C1 segment of cervical spinal cord (tissue), 14 donors: ENCODE measurements at places on chromosomes 3 and 15.

GRCh38 chr3:179603321-179603720 is 1.1 kb downstream of the MRPL47 start:
- no peak for DNase-seq

DNA sequence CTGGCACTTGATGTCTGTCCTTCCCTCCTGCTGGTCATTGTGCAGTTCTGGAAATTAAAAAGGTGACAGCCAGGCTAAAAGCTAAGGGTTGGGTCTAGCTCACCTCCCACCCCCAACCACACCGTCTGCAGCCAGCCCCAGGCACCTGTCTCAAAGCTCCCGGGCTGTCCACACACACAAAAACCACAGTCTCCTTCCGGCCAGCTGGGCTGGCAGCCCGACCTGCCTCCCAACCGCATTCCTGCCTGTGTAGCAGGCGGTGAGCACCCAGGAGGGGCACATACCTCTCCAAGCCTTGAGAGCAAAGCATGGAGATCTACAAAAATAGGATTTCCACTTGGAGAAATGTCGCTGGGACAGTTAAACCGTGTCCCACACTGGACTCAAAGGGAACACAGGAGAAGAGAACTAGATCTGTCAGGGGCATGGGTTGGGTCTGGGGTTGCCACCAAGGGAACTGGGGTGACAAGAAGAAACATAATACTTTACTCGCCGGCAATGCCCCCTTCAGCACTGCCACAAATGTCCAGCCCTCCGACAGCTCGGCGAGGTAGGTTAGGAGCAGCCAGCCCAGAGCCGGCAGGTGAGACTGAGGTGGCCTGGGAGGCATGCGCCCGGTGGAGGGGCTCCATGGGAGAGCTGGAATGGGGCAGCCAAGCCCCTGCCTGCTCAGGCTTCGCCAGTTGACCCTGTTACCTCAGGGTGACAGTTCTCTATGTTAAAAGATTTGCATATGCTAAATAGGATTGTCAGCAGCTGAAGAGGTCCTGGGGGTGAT is 52.2 kb downstream of the EXOG start:
- DNase-seq, result no peak

DNA sequence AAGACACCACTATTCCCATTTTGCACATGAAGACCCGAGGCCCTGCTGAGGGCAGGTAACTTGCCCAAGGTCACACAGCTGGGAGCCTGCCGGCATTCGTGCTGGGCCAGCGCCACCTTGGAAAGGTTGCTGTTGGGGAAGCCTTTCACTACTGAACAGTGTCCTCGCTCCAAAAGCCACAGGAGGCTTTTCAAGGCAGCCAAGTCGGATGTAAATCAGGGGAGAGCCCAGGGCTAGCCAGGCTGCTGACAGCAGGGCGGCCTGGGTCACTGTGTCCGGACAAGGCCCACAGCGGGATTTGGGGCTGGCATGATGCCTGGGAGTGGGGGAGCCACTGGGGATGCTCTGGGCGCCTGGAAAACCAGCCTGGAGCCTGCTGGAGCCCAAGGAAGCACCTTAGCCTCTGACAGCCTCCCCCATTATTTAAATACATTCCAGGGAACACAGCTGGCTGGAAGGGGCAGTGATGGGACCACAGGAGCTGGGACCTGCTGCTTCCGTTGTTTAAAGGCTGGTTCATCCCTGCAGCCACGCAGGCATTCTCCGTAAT is 10.5 kb downstream of the SLC6A6 start:
- DNase-seq, result no peak

DNA sequence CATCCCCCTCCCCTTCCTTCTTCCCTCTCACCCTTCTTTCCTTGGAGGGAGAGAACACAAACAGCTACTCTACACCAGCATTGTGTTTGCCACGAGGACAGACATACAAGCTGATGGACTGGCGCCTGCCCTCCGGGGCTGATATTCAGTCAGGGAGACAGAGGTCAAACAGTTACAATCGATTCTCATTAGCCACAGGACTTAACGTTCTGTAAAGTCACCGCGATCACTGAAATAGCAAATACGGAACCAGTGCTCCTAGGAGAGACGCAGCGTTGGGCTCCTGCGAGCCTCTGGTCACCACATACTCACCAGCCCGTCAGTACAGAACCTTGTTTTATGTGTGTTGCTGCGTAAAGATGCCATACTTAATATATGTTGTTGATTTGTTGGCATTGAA is 108.8 kb downstream of the LRRK1 start:
- no peak for DNase-seq

DNA sequence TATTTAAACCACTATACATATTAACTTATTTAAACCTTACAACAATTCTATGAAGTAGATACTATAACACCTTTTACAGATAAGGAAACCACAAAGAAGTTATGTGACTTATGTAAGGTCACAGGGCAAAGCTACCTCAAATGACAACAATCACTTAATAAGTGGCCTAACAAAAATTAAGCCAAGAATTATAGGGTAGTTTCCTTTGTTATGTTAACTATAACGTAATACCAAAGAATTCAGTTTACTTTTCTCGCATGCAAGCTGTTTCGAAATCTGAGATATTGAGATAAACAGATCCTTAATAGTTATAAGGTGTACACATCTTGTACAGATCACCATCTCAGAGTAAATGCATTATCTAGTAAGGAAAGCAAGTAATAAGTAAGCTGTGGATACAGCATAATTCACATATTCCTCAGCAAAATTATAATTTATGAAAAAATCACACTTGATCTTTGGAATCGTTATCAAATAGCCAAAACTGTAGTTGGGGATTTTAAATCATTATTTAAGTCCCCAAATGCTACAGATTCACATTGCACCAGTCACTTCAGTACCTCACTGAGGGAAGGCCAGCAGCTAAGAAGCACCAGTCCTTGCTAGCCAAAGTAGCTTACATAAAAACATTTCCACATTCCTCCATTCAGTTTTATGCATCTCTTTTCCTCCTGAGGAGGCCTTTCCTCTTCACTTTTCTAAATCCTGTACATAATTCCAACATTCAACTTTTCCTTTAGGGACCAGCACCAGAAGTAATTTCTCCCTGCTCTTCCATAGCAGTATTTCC is 226.8 kb downstream of the TBC1D5 start:
- DNase-seq, result no peak

- DNase-seq, result no peak
Measured at GRCh38 chr15:76161153-76162035, 101.6 kb downstream of the TMEM266 start.

- DNase-seq, result no peak
Measured at GRCh38 chr3:95731753-95732152, 1082.6 kb upstream of the EPHA6 start.

DNA sequence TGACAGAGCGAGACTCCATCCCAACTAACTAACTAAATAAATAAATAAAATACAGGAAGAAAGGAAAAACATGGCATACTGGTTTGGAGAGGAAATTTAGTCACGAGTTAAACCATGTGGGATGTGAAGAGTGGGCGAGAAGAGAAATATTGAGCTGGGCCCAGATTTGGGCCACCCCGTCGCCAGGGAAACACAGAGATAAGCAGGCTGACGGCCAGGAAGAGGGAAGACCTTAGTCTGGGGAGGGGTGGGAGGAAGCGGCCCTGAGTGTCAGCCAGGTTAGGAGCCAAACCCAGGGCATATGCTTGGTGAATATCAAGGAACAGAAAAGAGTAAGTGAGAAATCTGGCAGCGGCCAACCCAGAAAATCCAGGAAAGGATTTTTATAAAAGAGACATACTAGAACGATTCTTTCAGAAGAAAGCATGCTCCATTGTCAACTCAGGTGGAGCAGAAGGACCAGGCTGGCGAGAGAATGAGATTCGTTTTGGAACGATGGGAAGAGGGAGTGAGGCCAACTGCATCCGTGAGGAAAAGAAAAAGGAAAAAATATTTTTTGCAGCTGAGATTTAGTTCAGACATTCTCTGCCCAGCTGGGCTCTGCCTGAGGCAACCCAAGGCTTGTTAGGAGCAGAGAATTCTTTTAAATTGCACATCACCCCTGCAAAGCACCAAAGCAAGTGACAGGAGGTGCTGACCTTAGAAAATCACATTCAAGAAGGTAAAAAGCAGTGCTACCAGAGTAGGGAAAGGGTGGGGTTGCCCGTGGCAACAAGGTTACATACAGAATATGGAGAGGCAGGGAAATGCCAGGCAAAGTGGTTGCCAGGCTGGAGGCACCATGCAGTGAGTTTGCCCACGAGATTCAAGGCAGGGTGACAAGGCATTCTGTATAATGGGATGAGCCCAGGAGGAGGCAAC is 59.3 kb upstream of the RAD18 start:
- no peak for DNase-seq

DNA sequence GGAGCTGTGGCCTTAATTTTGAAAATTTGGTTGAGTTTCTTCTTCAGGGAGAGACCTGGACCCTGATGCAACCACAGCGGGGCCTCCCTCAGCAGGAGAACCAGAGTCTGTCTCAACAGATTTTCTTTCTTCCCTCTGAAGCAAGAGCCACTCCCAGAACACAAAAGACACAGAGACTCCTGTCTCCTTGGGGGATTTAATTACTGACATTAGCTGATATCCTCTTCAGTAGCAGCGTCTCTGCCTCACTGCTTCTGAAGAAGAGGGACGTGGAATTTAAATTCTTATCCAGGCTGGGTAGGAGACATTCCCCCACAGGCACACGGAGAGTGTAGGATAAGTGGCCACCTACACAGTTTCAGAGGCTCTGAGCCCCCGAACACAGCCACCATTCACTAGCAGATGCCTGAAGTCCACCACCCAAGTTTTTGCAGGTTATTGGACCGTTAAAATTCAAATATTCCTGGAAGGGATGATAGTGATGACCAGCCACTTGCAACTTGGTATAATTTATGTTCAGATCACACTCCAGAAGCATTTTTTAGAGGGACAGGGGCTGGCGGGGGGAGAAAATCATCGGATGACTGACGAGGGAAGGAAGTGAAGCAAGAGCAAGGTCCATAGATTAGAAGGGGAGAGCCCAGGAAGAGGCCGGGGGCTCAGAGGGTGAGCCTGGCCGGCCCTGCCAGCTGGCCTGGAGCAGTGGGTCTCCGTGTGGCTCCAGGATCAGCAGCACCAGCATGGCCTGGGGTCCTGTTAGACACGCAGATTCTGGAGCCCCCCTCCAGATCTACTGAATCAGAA is 109.7 kb downstream of the BDH1 start:
- no peak for DNase-seq

- DNase-seq, result no peak
Measured at GRCh38 chr3:69999140-70000027, at the start of gene SAMMSON. Gene SAMMSON (plus strand): TSS chr3:69999733.

DNA sequence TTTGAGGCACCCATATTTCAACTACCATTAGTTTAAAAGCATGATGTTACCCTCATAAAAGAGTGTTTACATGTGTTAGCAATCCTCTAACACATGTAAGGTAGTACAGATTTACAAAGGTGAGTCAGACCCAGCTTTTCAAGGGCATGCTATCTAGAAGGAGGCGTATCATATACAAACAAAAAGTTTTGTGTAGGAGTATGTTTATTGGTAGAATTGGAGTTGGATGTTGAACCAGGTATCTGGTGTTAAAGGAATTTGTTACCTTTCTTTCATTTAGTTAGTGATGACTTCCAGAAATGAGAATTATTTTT is 2.4 kb downstream of the HACD3 start:
- no peak for DNase-seq

DNA sequence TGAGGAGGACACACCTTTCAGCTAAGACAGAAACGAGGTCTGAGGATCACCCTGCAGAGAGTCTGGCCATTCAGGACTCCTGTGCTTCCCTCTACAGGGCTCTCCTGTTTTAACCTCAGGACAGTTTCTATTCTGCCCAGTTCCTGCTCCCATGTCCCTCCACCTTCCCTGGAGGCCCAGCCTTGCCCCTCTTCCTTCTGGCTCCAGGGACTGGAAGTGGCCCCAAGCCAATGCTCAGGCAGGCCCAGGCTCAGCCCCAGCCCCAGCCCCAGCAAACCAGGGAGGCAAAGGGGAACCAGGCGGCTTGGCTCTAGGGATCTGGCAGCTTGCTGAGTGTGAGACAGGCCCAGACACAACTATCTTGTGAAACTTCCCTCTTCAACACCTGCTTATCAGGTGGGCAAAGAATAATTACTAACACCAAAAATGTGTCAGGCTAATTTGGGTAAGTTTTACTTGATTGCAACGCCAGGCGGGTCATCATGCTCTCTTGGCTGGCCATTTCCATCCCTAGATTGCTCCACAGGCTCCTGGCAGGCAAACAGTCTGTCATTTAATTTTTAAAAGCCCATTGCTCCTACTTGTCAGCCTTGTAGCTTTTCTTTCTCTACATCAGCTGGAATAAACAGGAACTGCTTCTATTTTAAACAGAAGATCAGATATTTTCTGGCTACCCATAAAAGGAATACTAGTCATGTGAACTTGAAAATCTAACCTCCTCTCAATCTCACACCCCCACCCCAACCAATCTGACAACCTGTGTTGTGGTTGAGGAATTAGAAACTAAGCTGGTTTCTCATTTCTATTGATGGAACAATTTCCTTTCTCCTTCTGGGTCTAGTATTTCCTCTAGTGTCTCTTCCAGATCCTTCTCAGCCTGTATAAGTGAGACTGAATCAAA is 33.5 kb downstream of the UPK1B start:
- DNase-seq, result no peak

DNA sequence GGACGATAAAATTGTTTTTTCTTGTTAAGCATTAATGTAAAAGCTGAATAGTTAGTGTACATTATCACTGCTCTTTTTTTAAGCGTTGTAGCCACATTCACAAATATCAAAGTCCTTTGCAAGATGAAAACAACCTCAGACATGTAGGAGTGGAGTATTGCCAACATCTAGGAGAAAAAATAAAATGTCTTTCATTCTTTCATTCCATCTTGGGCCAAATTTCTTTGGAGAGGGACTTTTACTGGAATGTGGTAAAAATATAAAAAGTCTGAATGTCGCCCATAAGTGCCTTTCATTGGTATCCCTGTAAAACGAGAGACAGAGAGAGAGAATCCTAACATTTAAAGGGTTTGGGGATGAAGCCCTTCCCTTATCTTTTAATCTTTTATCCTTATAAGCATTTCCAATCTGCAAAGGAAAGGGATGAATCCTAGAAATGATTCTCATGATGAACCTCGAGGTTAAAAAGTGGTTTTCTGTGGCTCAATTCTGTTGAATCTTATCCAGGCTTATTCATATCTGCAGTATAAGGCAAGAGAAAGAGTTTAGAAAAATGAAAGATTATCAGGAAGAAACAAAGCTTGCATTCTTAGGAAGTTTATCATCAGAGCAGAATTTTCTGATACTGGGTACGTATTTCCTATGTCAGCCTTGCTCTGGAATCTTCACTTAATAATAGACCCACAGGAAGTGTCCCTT is 1031.7 kb downstream of the MCTP2 start:
- DNase-seq, result no peak

DNA sequence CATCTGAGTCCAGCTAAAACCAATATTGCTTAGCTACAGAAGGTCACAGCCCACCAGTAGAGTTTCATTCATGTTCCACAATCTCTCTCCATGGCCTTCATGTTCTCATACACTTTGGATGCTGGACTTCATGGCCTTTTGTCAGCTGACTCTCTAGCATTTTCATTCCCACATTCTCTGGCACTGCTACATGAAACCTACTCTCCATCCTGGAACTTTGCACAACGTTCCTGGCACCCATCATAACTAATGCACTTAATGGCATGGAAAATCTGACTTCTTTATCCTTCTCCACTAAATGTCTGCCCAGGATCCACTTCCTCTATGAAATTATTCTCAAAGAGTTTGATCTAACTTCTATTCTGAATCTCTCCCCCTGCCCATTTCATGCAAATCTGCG is 56.9 kb downstream of the SLC9A9 start:
- DNase-seq, result no peak
